ENCODE measurements at places on chromosomes 4 and X. TPM values are rescaled to one million over a fixed set of nuclear protein-coding genes. Genes with fewer than 3 reads are reported as not detected.

DNA sequence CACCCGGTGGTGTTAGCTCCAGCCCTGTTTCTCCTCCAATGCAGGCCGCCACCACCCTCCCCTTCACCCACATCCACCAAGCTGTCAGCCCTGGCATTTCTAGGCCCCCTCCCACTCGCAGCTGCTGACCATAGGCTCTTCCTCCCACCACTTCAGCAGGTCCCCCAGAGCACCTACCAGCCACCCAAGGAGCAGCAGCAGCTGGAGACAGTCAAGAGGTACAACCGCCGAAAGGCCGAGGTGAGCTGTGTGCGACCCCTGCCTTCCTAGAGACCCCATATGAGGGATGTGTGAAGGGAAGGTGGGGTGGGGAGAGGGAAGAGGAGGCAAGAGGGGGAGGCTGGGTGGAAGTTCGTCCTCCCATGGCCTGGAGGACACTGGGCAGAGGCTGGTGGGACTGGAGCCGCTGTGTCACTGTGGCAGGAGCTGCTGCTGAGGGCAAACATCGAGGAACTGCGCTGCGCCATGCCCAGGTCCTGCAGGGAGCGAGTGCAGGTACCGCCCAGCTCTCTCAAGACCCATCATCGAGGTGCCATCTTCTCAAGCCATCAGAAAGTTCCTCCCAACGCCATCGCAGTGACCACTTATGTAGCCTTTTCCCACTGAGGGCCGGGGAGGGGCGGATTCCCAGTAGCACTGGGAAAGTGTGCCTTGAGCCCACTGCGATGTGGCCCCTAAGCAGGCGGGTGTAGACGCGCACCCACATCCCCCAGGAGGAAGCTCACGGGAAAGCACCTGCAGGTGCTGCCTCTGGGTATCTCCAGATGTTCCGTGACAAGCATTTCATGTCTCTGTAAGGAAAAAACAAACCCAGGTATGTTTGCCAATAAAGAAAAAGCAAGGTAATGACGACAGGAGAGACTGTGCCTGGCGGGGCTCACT, 19.2 kb upstream of the RNF4 start:
- no peak for DNase-seq

DNA sequence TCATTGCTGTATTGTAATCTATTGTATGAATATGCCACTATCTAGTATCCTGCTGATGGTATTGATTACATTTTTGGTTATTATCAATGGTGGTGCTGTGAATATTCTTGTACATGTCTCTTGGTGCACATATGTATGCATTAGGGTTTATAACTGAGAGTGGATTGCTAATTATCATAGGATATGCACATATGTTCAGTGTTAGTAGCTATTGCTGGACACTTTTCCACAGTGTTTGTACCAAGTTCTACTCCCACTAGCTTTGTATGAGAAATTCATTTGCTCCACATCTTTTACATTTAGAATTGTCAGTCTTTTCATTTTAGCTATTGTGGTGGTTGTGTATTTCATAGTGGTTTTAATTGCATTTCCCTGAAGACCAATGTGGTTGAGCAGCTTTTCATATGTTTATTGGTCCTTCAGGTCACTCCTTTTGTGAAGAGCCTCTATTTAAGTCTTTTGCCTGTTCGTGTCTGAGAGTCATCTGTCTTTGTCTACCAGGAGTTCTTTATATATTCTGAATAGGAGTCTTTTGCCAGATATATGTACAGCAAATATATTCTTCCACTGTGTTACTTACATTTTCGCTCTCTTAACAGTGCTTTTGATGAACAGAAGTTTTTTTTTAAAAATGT, 87.1 kb downstream of the TBC1D19 start:
- DNase-seq: no peak

- DNase-seq: no peak
Observed at GRCh38 chr4:41358647-41359421, 102.1 kb downstream of the UCHL1 start.

The LRP2BP gene
- 0.56 TPM for total RNA-seq

- no peak for DNase-seq
Observed at GRCh38 chr4:129143359-129143758, 47.4 kb downstream of the C4orf33 start.

DNA sequence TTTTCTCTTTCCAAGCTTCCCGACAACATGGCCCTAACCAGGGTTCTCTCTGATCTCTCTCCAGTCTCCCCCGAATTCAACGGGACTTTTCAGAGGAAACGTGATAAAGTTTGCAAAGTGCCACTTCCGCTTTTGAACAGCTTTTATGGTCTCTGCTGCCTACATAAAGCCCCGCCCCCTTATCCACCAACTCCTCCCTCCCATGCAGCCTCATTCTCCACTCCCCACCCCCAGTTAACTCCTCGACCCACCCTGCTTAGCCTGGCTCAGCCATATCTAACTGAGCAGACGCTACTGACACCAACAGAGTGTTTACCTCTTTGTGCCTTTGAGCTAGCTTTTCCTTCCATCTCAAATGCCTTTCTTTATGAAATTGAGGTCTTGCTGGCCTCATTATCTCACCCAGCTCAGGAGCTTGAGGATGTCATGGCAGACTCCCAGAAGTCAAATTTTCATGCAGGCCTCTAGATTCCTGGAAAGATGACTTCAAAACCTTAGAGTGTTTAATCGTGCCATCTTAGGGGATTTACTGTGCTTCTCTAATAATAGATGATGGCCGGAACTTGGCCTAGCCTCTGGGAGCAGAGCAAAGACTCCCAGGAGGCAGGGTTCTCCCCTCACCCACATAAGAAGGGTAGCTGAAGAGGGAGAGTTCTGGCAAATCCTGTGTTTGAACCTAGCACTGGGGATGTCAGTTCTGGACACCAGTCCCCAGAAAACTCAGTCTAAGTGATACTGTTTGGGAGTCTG, 606.0 kb downstream of the BCOR start:
- DNase-seq: no peak

GRCh38 chr4:10416441-10416840, 40.8 kb downstream of the ZNF518B start:
- DNase-seq: no peak

Data from IMR-90 (cell line).